ENCODE measurements at places on chromosomes 4 and X.

DNA sequence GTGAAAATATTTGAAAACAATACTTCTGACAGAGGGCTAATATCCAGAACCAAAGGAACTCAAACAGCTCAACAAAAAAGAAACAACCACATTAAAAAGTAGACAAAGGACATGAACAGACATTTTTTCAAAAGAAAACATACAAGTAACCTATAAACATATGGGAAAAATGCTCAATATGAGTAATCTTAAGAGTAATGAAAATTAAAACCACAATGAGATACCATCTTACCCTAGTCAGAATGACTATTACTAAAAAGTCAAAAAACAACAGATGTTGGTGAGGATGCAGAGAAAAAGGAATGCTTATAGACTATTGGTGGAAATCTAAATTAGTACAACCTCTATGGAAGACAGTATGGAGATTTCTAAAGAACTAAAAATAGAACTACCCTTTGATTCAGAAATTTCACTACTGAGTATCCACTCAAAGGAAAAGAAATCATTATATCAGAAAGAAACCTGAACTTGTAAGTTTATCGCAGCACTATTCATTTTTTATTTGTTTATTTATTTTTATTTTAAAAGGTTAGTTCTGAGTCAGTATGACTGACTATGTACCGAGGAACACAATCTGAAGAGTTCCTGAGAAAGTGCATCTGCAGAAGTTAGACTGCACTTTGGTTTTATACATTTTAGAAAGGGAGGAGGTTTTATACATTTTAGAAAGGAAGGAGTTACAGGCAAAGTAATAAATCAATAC lies 231.3 kb downstream of the INPP4B start:
- no peak for DNase-seq

- no peak for DNase-seq
These were observed 743 bp downstream of the NKAP start for GRCh38 chrX:119942831-119943184.

DNA sequence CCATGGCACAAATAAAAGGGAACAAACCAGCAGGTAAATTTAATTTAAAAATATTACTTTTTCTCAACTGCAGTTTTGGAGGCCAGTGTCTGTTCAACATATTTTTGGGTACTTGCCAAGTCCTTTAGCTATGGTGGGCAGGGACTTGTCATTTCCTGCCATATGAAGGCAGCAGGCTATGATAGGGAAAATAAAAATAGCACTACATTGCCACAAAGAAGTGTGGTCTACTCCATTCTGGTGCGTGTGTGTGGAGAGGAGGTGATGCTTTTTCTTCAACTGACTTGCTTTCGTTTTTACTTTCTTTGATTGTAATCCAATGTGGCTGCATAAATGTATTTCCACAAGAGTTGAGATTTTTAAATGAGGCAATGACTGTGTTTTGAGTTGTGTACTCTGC lies 17.2 kb downstream of the GPR174 start:
- no peak for DNase-seq

- DNase-seq: no peak
These were observed 178.0 kb upstream of the ANKRD50 start for GRCh38 chr4:124890522-124890921.

DNA sequence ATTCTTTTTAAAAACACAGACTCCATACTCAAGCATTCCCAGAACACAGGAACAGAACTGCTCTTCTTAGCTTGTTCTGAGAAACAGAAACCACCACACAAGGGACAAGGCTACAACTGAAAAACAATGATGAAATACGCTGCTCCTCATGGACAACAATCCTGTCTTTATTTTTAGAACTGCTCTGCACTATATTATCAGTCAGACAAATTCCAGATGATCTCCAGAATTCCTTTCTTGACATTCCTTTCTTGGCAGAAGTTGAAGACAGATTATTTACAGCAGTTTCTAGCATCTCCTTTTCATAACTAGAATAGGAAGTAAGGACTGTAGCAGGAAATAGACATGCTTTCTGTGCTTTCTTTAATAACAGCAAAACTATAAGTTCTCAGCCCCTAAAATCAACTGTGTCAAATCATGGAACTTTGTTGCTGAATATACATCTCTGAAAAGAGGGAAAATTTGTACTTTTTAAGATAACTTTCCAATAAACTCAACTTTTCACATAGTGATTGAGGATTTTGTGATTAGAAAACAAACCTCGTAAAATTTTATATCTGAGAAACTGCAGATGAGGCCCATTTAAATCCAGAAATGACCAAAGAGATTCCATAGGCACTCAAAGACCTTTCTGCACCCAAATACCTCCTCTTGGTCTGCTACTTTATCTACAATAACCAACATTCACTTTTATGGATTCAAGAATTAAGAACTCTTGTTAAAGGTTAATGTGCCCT lies 35.9 kb downstream of the ANTXR2 start:
- no peak for DNase-seq
